ENCODE measurements at places on chromosomes 1 and 21.

- DNase-seq: no peak
Observed at GRCh38 chr1:228899421-228899956, 164.2 kb downstream of the RHOU start.

- DNase-seq: no peak
Observed at GRCh38 chr1:158022554-158023312, 29.3 kb downstream of the KIRREL1 start.

DNA sequence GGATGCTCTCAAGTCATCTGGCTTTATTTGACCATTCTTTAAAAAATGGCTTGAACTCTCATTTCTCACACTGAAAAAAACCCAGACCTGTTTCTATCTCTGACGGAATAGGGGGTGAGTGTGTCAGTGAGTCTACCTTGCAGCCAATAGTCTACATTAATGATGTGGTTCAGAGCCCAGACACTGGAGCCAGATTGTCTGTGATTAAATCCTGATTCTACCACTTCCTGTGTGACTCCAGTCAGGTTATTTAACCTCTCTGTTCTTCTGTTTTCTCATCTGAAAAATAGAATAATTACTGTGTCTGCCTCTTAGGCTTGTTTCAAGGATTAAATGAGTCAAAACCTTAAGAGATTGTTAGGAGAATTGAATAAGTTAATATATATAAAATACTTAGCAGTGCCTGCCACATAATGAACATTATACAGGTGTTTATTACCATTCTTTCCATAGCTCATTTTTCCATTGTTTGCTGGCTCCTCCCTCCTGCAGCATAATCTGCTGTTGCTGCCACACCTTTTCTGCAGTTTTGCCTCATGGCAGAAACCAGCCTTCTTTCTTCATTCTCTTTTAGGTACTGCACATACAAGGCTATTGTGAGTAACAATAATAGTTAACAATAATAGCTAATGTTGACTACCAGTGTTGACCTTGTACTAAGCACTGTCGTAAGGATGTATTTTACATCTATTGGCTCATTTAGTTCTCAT is 157.6 kb upstream of the IVNS1ABP start:
- DNase-seq: no peak

DNA sequence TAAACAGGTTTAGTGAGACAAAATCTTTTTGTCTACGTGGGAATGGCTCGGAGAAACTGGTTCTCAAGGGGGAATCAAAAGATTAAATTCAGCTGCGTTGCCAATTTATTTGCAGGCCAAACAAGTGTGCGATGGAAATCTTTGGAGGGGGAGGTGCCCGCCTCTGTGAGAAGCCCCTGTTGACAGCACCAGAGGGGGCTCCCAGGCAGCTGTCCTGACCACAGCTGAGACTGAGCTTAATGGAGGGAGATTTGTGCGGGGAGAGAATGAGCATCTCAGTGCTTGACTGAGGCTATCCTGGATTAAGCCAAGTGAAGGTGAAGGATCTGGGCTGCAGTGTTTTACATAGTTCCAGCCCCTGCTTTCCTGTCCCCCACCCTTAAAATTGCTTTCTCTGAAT is 169.7 kb downstream of the ATG4C start:
- no peak for DNase-seq

DNA sequence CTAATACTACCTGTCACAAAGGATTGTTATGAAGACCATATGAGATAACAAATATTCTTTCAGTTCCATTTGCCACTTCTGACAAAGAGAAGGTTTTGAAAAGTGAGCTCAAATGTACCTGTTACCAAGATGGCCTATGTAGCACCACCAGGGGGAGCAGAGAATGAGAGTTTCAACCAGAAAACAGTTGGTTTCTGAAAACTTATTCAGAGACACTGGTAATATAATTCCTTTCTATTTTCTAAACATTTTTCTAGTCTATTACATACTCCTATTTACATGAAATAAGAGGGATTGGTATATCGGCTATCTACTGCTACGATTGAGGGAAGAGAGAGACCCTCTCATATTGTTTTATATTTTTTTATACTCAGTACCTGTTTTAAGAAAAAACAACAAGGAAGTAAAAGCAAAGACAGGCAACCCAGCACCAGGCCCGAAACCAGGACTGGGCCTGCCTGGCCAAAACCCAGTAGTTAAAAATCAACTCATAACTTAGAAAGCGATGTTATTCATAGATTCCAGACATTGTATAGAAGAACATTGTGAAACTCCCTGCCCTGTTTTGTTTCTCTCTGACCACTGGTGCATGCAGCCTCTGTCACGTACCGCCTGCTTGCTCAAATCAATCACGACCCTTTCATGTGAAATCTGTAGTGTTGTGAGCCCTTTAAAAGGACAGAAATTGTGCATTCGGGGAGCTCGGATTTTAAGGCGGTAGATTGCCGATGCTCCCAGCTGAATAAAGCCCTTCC is 48.3 kb downstream of the IL23R start:
- DNase-seq: peak; percentile 52

DNA sequence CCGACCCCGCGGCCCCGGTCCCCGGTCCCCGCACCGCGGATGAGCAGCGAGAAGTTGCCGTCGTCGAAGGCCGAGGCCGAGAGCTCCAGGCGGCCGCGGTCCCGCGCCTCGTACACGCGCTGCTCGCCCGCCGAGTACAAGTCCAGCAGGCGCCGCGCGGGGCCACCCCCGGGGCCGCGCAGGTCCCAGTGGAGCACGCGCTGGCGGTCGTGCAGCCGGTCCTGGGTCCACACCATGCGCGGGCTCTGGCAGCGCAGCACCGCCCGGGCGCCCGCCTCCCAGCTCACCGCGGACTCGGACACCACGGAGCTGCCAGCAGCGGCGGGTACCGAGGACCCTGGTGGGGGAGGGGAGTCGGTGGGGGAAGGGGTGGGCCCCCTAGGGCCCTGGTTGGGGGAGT is 2.9 kb downstream of the MXRA8 start:
- peak; percentile 32 for DNase-seq

- DNase-seq: peak; percentile 79
Observed at GRCh38 chr21:36454093-36454531, 25.8 kb downstream of the CLDN14 start.

- no peak for DNase-seq
Observed at GRCh38 chr1:94858276-94858675, 38.1 kb downstream of the SLC44A3 start.

- DNase-seq: no peak
Observed at GRCh38 chr1:163240705-163241104, 38.0 kb upstream of the RGS5 start.

- no peak for DNase-seq
Observed at GRCh38 chr1:54109129-54110090, 43.4 kb downstream of the CDCP2 start.

DNA sequence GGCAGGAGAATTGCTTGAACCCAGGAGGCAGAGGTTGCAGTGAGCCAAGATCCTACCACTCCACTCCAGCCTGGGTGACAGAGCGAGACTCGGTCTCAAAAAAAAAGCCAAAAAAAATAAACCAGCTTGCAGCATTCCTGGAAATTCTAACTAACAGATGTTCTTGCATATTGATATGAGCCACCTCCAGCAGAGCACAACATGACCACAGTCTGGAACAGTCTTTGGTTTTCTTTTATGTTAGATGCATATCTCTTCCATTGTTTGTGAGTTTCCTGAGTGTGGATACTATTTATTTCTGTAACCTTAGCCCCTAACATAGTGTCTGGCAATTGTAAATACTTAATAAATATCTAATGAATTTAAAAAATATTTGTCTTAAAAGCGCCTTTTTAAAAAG is 23.9 kb downstream of the IFNAR1 start:
- DNase-seq: peak; percentile 77

GRCh38 chr1:182351790-182352364 is 39.7 kb downstream of the GLUL start:
- DNase-seq: no peak

GRCh38 chr21:41142051-41142795 is 25.7 kb upstream of the BACE2 start:
- peak; percentile 68 for DNase-seq

DNA sequence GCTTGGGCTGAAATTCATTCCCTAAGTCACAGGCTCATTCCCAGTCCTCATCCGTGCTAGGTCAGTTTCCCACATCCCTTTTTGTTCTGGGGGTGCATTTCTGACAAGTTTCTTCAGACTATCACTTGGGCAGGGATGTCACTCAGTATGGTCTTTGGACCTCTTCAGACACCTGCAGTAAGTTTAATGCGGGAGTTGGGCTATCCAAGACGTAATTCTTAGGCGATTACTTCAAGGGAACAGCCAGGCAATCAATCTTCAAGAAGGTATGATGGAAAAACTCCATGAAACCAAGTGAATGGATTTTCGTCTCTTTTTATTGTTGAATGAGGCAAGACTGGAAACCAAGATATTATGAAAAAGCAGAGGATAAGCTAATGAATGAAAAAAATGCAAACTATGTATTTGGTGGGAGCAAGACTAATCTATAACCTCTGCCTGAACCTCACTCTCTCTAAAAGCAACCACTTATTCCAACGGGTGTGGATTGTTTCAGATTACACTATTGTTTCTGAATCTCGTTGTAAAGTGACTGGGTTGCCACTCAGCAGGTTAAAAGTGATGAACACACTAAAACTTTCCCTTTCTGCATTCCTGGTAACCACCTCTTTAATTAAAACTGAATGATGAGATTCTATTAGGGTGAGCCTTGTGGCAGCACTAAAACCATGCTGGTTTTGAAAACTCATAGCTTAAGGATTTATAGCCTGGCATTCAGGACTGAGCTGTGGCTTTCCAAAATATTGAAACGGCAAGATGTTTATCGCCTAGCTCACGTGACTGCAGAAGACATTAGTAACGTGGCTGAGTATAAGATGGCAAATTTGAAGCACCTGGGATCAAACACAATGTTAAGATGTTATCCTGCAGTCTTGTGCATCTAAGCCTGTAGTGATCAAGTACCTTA is 1.1 kb downstream of the RASAL2 start:
- peak; percentile 46 for DNase-seq

DNA sequence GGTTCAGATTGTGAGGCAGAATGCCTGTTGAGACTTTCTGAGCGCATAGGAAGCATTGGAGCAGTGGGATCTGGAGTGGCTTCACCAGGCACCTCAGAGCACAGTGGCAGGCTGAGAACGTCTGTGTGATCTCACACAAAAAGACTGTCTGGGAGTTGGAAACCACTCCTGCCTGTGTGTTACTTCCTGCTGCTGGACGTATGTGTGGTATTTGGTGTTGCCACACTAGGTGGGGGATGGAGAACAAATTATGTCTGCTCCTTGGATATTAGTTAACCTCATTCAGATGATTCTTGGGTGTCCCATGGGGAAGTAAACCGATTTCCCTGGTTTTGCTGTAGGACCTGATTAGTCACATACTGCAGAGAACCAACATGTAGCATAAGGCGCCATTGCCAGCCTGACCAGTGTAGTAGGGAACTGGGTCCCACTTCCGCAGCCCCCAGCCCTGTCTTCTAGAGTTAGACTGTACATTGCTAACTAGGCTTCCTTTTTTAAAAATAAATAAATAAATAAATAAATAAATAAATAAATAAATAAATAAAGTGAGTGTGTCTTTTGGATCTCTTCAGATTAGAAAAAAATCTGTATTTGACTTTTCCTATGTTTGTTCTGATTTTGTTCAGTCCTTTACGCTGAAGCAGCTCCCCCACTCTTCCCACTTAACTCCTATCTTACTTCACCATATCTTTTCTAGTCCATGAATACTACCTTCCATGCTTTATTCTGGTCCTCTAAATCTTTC is 26.9 kb downstream of the UCK2 start:
- DNase-seq: peak; percentile 48

GRCh38 chr1:108511764-108512163 is 48.1 kb upstream of the EEIG2 start:
- DNase-seq: no peak

DNA sequence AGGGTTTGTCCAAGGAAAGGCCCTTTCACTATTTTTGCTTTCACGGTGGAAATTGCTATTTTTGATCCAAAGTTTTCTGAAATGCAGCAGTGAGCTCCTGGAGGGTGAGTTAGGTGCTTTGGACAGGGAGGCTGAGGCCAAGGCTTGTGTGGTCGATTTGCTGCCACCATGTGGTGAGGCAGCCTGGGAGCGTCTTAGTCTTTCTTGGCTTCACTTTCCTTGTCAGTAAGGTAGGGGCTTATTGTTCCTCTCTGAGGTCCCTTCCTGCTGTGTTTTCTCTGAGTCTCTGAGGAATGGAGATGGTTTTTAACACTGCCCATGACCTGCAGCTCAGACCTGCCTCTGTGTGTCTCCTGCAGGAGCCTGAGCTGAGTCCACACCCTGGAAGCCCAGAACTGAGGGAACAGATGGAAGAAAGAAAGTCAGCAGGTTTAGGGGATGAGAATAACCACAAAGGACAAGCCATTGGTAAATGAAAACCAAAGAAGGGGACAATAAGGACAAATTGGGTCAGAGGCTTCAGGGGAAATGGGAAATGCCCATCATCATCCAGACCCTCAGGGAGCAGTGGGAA is 20.1 kb upstream of the S100A10 start:
- DNase-seq: peak; percentile 74

GRCh38 chr1:85133565-85134159 is 67.2 kb downstream of the SYDE2 start:
- DNase-seq: no peak

GRCh38 chr1:33260439-33260838 is 4.1 kb downstream of the ZNF362 start:
- no peak for DNase-seq

DNA sequence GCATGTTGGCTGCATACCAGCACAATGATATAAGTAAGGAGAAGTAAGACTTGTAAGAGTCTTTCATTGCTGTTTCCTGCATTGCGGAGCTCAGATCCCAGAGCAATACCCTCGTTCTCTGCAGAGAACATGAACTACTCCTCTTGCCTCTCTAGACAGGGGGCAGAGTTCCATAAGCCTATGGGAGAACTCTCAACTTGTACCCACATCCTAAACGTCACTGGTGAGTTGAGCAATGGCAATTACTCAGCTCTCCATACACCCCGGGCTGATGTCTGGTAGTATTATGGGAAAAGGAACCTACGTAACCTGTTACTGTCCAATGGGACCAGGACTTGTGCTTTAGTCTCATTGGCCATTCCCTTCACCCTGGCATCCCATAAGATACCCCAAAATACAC is 27.3 kb upstream of the ZNF496 start:
- no peak for DNase-seq

GRCh38 chr1:230109895-230110667 is 43.0 kb downstream of the GALNT2 start:
- DNase-seq: no peak

DNA sequence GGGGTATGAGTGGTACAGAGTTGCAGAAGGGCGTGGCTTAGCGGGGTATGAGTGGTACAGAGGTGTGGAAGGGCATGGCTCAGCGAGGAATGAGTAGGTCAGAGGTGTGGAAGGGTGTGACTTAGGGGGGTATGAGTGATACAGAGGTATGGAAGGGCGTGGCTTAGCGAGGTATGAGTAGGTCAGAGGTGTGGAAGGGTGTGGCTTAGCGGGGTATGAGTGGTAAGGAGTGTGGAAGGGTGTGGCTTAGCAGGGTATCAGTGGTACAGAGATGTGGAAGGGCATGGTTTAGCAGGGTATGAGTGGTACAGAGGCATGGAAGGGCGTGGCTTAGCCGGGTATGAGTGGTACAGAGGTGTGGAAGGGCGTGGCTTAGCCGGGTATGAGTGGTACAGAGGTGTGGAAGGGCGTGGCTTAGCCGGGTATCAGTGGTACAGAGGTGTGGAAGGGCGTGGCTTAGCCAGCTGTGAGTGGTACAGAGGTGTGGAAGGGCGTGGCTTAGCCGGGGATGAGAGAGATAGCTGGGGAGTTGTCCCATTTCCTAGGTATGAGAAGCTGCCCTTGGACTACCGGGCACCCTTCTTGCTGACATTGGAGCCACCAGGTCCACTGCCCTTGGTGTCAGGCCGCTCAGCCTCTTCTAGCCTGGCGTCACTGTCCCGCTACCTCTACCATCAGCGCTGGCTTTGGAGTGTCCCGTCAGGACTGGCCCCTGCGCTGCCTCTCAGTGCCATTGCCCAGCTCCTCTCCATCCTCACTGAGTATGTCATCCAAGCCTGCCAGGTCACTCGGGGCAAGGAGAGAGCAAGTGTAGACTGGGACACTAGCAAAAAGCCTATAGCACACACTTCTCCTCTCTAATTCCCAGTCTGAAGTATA is 29.8 kb downstream of the HYI start:
- DNase-seq: no peak

Data from dermis blood vessel endothelial cell (primary cell).